ENCODE measurements at places on chromosomes 13 and 19.
A peak's percentile ranks its signal among the peaks of the same experiment; 100 is the strongest.

GRCh38 chr19:45878043-45878794, 7.7 kb downstream of the IRF2BP1 start:
- DNase-seq, result no peak

DNA sequence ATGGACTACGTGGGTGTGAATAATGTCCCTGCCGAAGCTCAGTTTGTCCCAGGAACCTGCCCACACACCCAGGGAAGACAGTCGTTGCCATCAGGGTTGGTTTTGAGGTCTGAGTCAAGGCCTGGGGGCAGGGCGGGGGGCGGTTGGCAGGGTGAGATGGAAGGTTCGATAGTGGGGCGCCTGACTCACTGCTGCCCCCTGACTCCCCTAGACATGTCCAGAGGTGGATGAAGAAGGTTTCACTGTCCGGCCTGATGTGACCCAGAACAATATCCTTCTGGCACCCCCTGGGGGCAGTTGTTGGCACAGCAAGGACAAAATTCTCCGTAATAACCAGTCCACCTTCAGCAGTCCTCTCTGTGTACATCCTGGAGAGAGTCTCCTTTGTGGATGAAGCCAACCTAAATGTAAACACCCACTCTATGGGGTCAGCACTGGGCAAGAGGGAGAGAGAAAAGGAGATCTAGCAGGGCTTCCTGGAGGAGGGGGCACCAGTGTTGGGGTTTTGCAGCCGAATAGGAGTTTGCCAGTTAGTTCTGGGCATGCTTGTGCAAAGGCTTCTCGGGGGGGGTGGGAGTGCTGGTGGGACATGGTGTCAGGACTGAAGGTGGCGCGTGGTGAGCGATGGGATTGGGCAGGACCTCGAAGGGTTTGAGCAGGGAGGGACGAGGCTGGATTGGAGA, 19.6 kb upstream of the B3GNT3 start:
- no peak for DNase-seq

GRCh38 chr19:12090807-12091206, 26.3 kb downstream of the ZNF844 start:
- DNase-seq, result no peak

DNA sequence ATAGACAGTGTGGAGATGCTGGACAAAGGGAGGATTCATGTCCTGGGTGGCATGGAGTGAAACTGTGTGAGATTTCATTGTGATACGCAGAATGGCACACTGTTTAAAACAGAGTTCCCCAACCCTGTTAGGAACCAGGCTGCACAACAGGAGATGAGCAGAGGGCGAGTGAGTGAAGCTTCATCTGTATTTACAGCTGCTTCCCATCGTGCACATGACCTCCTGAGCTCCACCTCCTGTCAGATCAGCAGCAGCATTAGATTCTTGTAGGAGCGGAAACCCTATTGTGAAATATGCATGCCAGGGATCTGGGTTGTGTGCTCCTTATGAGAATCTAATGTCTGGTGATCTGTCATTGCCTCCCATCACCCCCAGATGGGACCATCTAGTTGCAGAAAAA, 72.5 kb downstream of the RAP2A start:
- no peak for DNase-seq

GRCh38 chr13:101144808-101145419, 271.4 kb downstream of the NALCN start:
- DNase-seq, result peak; percentile 9

DNA sequence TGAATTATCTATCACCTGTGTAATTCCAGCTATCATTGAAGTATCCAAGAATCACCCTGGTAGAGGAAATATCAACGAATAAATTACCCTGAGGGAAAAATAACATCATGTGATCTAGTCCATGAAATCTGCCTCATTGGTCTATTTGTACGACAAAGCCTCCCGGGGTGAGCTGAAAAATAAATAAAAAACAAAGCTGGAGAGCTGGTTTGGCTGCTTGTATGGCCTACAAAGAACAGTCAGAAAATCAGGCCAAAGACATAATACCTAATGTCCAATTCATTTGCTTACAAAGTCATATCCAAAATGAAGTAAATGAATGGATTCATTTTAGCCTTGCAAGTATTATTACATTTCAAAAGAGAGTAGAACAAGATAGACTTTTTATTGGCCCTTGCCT, 449.9 kb downstream of the KLF12 start:
- no peak for DNase-seq

DNA sequence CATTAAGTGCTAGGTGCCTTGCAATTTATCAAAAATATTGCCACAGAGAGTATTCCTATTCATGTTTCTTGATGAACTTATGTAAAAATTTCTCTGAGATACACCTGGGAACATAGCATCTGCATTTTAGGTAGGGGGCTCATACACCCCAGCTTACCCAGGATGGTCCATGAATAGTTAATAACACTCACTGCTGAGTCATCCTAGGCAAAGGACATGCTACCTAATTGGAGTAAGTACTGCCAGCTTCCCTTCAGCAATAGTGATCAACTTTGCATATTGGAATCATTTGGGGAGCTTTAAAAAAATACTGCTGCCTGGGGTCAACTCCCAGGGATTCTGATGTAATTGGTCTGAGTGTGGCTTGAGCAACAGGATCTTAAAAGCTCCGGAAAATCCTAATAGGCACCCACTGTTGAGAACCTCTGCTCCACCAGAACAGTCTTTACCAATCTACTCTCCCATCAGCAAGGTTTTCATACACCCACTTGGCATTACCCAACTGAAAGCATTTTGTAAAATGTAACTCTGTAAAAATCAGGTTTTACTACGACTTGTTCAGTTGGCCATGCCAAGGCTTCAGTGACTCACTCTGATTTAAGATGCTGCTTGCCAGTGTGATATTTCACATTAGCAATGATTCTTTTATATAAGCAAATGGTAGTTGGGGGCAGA, 67.2 kb upstream of the FNDC3A start:
- no peak for DNase-seq

DNA sequence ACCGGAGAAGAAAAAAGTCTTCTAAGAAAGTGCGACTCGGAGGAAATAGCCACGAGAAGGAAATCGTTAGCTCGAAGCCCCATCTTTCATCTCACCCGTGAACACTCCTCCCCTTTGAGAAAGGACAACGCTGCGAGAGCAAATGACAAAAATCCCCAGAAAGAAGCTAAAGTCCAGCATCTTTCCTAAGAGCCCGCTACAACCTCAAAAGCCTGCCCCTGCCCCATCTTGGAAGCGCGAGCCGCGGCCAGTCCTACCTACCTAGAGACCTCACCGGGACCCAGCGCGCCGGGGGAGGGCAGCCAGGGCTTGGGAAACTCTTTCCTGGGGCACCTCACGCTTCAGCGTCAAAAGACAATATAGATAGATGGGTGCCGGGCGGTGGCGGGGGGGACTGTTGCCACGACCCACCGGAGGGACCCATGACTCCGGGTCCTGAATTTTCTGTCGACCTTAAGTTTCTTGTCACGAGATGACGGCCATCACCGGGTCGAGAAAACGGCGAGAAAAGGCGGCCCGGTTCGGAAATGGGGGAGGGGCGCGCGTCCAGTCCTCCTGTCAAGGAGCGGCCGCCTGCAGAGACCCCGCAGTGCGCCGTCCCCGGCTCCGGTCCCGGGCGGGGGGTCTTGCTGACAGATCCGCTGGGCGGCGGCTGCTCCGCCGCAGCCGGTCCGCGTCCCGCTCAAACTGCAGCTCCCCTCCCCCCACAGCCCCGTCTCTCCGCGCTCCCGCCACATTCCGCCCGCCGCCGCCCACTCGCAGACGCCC, 65.9 kb downstream of the KCNRG start:
- DNase-seq, result peak; percentile 23

GRCh38 chr13:100594731-100595130, 6.1 kb upstream of the GGACT start:
- no peak for DNase-seq

- DNase-seq, result no peak
Measured at GRCh38 chr19:2214251-2214650, 21.9 kb downstream of the PLEKHJ1 start.

- DNase-seq, result no peak
Measured at GRCh38 chr13:76795701-76796695, 90.2 kb downstream of the KCTD12 start.

- no peak for DNase-seq
Measured at GRCh38 chr19:31319465-31319864, 29.8 kb downstream of the TSHZ3 start.

DNA sequence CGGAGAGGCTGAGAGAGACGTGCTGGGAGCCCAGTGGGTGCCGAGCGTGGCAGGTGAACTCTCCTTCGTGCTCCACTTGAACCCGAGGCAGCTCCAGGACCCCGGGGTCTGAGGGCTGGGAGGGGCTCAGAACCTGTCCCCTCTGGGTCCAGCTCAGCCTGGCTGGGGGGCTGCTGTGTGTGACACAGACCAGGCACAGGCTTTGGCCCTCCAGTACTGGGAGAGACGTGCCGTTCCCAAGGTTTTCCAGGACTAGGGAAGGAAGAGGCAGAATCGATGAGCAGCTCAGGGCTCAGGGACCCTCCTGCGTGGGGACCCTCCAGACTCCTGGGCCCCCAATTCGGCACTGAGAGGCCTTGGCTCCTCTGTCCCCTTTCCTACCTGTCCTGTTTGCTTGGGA, 2.3 kb downstream of the SIGLEC10 start:
- DNase-seq, result no peak

DNA sequence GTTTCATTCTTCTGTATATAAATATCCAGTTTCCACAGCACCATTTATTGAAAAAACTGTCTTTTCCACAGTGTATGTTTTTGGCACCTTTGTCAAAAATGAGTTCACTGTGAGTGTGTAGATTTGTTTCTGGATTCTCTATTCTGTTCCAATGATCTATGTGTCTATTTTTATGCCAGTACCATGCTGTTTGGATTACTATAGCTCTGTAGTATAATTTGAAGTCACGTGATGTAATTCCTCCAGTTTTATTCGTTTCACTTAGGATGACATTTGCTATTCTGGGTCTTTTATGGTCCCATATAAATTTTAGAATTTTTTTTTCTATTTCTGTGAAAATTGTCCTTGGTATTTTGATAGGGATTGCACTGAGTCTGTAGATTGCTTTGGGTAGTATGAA, 11.0 kb upstream of the ZNF823 start:
- no peak for DNase-seq

- no peak for DNase-seq
Measured at GRCh38 chr19:45528744-45529419, 21.6 kb downstream of the VASP start.

GRCh38 chr19:49231389-49231788, 73.8 kb downstream of the TRPM4 start:
- DNase-seq, result peak; percentile 54

- DNase-seq, result no peak
Measured at GRCh38 chr19:5017235-5017634, 48.3 kb downstream of the KDM4B start.

DNA sequence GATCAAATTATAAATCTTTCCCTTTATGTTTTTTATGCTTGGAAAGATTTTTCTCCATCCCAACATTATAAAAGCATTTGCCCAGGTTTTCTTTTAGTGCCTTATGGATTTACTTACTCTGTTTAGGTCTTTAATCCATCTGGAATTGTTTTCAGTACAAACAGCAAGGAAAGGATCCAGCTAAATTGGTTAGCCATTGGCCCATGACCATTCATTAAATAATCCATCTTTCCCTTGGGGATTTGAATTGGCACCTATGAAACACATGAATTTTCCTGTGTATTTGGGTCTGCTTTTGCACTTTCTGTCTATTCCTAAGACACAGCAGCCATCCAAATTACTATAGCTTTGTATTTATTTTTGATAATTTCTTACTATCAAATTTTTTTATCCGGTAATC, 28.8 kb upstream of the SHKBP1 start:
- no peak for DNase-seq

DNA sequence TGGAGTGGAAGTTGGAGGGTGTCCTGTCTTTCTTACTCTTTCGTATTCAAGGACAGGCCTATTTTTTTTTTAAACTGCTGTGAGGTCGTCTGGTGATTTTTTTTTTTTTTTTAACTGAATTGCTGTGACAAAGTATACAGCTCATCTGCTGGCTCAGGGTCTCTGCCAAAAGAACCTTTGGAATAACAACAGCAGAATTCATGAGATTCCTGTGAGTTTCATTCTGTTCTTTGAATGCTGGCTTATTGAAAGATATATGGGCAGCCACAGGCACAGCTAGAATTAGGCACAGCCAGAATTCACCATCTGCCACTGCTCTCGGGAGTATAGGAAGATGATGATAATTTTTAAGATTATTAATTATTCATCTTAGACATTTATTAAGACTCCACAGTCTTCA, 21.4 kb upstream of the FRY start:
- no peak for DNase-seq

- peak; percentile 66 for DNase-seq
Measured at GRCh38 chr19:869245-870177, 10.0 kb downstream of the CFD start.

- DNase-seq, result no peak
Measured at GRCh38 chr13:109496216-109496615, 290.2 kb downstream of the IRS2 start.

DNA sequence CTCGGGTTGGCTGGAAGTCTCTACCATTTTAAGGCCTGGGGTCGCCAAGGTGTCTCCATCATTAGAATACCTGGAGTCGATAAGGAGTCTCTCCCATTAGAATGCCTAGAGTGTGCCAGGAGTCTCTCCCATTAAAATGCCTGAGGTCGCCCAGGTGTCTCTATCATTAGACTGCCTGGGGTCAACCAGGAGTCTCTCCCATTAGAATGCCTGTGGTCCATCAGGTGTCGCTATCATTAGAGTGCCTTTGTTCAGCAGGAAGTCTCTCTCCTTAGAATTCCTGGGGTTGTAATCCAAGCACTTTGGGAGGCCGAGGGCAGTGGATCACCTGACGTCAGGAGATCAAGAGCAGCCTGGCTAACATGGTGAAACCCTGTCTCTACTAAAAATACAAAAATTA, 1533.0 kb downstream of the UQCRFS1 start:
- DNase-seq, result no peak

Measured in urothelium cell line (cell line).